Cardiac muscle cell (in vitro differentiated cells and primary cell): ENCODE measurements at places on chromosomes 4 and X. TPM values are rescaled to one million over a fixed set of nuclear protein-coding genes. Genes with fewer than 3 reads are reported as not detected.

- H3K36me3 ChIP-seq, result no peaks in the 10 kb centered on the region
- H3K4me1 ChIP-seq, result peaks cover 17% of the 10 kb centered on the region
- no peak for DNase-seq
- no peaks in the 10 kb centered on the region for H3K27me3 ChIP-seq
- no peak overlapping the region for H3K4me3 ChIP-seq
Measured at GRCh38 chr4:170110285-170110672, 20.5 kb upstream of the AADAT start.

- peak; percentile 2 for DNase-seq
- H3K4me3 ChIP-seq, result no peak overlapping the region
- H3K27me3 ChIP-seq, result no peaks in the 10 kb centered on the region
- no peaks in the 10 kb centered on the region for H3K4me1 ChIP-seq
- H3K27ac ChIP-seq, result no peak overlapping the region
Measured at GRCh38 chrX:22202251-22202650, 70.5 kb upstream of the CBLL2 start.

The GRIA3 gene
- 2.8 and 5.9 TPM in 2 replicates for total RNA-seq

The CPE gene
- 204 and 238 TPM in 2 replicates for total RNA-seq

The ODAPH gene
- 0.24 TPM in 1 of 2 replicates, not detected in the other for total RNA-seq

The TMSB15A gene
- total RNA-seq, result 3.8 and 13.2 TPM in 2 replicates

The NR3C2 gene
- total RNA-seq, result 0.56 and 2.5 TPM in 2 replicates
